ENCODE measurements at places on chromosomes 4 and X.

- DNase-seq: no peak
Observed at GRCh38 chr4:4415107-4415805, 28.4 kb downstream of the NSG1 start.

DNA sequence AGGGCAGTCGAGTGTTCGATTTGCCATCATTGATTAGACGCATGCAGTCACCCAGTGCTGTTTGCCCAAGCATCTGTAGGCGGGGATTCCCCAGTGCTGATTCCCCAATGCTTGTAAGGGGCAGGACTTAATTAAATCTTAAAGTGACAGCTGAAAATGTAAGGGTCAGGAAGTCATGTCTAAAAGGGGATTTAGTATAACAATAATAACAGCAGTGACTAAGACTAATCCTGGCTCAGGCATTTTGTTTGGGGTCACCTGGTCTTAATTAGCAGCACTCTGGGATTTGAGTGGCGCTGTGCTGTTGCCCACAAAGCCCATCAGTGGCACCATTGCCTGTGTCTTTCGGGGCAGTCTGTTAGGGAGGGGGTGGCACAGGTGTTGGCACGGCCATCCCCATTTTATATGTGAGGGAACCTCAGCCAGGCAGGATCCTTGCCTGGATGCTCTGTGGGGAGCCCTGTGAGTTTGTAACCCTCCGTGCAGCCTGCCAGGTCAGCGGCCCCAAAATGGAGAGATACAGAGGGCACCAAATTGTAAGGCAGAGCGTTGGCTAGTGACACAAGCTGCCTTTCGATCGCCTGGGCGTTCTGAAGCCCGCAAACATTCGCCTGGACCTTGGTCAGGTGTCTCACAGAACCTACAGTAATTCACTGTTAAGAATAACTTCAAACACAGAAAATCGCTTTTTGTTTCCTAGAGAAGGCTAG lies 146.7 kb downstream of the TBL1X start:
- no peak for DNase-seq

DNA sequence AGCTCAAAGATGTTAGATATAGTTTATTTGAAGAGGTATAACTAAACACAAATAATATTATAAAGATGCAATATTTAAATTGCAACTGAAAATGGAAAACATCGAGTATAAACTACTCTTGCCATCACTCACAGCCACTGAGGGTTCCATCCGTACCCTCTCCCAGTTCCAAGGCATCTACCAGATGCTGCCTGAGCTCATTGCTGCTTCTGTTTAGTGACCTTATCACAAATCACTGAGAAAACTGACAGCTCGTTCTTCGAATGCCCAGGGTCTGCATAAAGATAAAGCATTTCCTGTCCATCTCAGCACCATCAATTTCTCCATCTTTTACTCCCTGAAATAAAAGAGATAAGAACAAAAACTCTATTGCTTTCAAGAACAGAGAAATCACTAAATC lies 391.7 kb upstream of the NWD2 start:
- DNase-seq: no peak

DNA sequence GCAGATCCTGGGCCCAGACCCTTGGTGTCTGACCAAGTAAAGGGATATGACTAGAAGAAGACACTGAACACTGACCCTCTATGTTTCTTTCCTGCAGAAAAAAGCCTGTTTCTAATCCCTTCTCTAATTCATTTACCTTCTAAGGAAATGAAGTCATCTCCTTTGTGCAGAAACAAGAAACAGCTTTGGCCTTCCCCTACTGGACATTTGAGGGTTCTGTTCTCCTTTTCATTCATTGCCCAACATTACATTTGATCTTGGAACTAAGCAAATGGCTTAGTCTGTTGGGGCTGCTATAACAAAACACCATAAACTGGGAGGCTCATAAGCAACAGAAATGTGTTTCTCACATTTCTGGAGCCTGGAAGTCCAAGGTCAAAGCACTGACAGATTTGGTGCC lies 20.0 kb downstream of the HCCS start:
- no peak for DNase-seq

GRCh38 chr4:187184508-187184907 lies 460.9 kb upstream of the FAT1 start:
- DNase-seq: no peak

- no peak for DNase-seq
Observed at GRCh38 chrX:116607776-116608175, 145.0 kb upstream of the CT83 start.

- no peak for DNase-seq
Observed at GRCh38 chrX:150533863-150534262, 34.6 kb upstream of the MTM1 start.

- no peak for DNase-seq
Observed at GRCh38 chr4:144181391-144181790, 40.9 kb upstream of the GYPA start.

- no peak for DNase-seq
Observed at GRCh38 chr4:170093973-170094535, 4.3 kb upstream of the AADAT start.
